RKO (cell line): ENCODE measurements at places on chromosomes 16 and 17.
A peak's percentile ranks its signal among the peaks of the same experiment; 100 is the strongest.

- DNase-seq = no peak
These were observed 240.1 kb downstream of the UTP18 start for GRCh38 chr17:51500454-51500853.

DNA sequence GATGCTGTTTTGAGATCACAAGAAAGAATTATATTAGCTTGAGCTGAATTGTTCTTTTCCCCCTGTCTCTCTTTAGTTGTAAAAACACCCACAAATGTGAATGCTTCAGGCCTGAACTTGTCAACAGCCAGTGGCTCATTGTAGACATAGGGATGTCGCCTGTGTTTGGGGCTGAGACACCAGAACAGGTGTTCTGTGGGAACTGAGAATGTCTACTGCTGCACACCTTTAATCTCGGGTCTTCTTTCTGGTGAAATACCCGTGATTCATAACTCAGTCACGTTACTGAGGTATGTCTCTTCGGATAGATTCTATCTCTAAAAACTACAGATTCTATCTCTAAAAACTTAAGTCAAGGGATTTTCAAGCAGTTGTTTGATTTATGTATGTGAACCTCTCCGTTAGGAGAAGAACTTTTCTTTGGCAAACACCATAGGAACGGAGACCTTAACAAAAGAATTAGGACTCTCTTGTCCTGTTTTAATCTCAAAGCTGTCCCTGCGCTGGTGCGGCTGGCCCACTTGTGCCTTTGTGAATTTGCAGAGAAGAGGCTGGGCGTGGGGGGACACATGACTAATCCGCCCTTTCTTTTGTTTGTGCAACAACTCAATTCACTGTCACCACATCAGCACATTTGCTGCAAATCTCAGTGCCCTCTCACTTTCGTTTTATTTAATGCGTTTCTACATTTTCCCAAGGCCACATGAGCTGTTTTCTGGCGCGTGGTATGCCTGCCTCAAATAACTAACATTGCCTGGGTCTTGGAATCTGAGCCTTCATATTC lies 643.0 kb downstream of the MAF start:
- no peak for DNase-seq

DNA sequence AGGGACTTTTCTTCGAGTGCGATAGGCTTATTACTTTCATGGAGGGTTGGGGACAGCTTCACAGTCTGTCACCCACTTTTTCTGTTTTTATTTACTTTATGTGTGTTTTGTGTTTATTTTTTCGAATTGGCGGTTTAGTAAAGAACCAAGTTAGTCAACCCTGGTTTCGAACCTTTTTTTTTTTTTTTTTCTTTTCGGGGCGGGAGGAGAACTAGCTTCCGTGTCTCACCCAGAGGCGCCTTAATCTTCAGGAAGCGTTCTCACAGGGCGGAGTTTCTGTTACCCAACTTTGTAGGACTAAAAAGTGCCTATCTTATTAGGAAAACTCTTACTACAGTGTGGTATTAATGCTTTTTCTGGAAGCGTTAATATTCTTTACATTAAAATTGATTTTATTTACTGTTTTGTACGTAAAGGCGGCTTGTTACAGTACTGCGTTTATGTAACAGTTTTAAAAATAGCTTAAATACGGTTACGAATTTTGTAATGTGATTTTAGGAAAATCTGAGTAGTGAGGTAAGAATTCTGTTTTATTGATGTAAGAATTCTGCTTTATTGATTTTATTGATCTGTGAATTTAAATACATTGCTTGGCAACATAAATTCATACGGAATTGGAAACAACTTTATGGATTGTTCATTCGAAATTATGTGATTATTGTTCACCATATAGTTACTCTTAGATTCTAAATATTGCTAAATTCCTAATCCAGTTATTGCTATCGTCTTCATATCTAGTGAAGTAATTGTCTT lies 885 bp downstream of the ZNF207 start:
- peak; percentile 84 for DNase-seq

DNA sequence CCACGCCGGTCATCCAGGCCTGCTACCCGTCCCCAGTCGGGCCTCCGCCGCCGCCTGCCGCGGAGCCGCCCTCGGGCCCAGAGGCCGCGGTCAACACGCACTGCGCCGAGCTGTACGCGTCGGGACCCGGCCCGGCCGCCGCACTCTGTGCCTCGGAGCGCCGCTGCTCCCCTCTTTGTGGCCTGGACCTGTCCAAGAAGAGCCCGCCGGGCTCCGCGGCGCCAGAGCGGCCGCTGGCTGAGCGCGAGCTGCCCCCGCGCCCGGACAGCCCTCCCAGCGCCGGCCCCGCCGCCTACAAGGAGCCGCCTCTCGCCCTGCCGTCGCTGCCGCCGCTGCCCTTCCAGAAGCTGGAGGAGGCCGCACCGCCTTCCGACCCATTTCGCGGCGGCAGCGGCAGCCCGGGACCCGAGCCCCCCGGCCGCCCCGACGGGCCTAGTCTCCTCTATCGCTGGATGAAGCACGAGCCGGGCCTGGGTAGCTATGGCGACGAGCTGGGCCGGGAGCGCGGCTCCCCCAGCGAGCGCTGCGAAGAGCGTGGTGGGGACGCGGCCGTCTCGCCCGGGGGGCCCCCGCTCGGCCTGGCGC lies 2.4 kb downstream of the HIC1 start:
- DNase-seq = no peak

GRCh38 chr16:77480681-77481315 lies 46.0 kb upstream of the ADAMTS18 start:
- no peak for DNase-seq

- no peak for DNase-seq
These were observed 159.1 kb downstream of the WWOX start for GRCh38 chr16:78258375-78259065.

- DNase-seq = no peak
These were observed at the start of gene IRX6 for GRCh38 chr16:55323637-55324271. IRX6 (plus strand) TSS chr16:55324203; CDS start chr16:55325092, 889 bp downstream.

GRCh38 chr17:77935121-77935571 lies 23.4 kb upstream of the TNRC6C start:
- DNase-seq = no peak

DNA sequence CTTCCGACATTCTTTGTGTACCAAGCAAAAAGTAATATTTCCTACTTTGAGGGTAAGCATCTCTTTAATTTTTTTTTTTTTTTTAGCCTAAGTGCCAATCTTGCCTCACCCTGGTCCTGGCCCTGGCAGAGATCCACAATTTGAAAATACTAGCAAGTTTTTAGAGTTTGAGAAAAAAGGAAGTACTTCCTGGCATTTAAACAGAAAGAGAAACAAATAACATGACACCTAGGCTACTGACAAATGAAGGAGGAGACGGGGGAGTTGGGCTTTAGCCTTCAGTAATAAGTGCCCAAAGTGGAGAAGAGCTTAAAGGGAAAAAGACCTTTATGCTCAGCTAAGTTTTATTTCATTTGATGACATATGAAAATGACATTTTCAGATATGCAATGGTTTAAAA lies 92.8 kb downstream of the HS3ST3A1 start:
- DNase-seq = no peak

GRCh38 chr17:1030684-1031532 lies 34.0 kb downstream of the TIMM22 start:
- no peak for DNase-seq

DNA sequence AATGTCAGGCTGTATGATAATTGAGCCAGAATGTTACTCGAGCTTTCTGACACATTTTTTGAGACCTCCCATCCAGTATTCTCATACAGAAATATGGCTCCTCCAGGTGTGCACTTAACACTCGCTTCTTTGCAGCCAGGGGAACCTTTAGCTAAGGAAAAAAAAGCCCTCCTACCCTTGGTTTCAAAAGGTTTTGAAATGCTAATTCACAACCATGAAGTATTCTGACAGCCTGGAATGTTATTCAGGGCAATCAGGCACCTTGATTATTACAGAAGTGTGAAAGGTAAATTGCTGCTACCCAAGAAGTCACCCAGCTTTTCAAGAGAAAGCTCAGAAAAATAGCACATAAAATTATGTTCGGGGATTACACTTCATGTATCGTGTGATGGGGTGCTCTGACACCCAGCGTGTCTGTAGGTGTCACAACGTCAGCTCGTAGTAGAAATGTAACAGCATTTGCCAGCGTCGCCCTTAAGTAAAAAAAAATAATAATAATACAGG lies 41.1 kb downstream of the NTN1 start:
- no peak for DNase-seq

DNA sequence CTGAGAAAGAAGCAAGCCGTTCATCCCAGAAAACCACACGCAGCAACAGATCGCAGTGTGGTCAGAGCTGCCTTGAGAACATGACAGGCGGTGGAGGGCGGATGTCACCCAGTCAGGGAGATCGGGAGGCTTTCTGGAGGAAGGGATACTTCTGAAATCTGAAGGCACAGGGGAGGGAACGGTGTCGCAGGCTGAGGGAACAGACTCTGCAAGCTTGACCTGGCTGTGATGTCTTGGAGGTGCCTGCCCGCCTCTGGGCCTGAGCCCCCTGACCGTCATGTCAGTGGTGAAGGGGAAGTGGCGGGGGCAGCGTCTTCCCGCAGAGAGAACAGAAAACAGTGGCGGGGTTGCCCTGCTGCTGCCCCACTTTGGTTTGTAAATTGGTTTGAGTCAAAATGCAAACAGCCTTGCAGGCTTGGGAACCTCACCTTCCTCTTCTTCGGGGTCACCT lies 8.1 kb upstream of the ATP2A3 start:
- no peak for DNase-seq

DNA sequence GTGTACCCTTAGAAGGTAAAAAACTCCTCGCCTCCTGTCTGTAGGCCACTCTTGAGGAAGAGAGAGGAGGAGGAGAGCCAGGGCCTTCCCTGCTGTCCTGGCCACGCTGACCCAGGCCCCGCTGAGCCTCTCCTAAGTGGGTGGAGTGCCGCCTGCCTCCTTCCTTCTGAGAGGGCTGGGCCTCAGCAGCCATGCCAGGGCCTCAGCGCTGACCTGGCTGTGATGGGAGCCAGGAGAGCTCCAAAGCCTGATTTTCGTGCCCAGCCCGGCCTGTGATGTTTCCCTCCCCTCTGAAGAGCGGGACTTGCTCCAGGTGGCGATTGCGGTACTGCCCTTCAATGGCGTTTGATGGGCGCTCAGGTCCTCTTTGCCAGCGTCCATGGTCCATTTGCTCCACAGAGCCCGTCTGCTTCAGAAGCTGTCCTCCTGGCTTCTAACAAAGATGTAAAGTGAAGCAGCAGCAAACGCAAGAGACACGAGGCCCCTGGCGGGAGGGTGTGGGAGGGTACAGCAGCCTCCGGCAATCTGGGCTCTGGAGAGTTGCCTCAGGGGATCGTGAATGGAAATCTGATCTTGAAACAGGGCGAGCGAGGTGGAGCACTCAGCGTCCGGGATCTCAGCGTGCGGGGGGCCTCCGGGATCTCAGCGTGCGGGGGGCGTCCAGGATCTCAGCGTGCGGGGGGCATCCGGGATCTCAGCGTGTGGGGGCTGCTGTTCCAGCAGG lies 93.5 kb downstream of the NPIPB11 start:
- no peak for DNase-seq

- DNase-seq = peak; percentile 69
These were observed 17.9 kb downstream of the UTP4 start for GRCh38 chr16:69150146-69150865.
